ENCODE measurements at places on chromosomes 12 and 14.

- no peak for DNase-seq
Measured at GRCh38 chr12:12513416-12514006, 49.2 kb downstream of the DUSP16 start.

- peak; percentile 49 for DNase-seq
Measured at GRCh38 chr12:121005346-121005815, 10.9 kb downstream of the C12orf43 start.

- DNase-seq = no peak
Measured at GRCh38 chr14:34971381-34971780, 11.4 kb upstream of the SRP54 start.

DNA sequence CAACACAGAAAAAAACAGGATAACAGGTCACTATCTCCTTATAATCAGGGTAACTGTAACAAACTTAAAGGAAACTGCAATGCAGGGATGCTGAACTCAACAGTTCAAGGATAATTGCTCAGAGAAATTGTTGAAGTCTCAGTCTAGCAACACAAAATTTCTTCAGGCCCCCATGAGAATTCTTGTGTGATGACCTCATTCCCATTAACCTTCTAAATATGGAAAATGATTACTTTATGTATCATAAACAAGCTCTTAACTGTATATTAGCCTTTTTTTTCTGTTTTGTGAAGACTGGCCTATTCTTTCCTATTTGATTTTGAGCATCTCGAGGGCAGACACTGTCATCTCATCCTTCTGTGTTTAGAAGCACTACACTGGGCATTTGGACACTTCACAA lies 47.1 kb downstream of the IGF1 start:
- no peak for DNase-seq

DNA sequence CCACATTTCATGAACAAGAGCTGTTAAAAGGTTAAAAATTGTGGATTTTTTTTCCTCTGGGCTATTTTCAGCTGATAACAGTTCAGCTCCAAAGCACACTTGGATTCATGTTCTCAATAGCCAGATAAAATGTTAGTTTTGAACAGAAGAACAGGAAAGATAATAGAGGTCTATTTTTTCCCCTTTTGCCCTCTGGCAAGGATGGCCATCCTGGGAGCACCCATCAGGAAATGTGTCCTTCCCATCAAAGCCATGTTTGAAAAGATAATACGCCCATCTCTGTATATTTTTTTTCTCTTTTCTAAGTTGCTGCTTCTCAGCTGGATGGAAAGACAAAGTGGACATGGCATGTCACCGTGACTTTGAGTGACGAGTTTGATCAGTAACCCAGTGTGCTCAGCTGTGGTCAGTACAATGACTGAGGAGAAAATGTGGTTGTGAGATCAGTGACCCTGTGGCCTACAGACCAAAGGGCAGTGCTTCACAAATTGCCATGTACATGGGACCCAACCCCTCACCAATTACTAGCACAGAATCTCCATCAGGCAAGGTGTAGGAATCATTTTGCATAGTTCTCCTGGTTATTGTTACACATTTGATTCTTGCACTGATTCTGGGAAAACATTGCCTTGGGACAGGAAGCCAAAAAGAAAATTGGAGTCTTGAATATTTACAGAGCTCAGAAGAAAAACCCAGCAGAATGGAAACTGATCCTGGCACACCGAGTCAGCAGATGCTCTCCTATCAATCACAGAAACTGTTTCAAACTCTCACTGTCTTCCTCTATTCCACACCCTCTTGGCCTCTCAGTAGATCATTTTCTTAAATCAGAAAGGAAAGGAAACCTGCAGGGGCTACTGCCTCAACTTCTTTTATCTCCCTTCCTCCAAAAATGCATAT lies 64.3 kb downstream of the ANO6 start:
- DNase-seq = no peak

DNA sequence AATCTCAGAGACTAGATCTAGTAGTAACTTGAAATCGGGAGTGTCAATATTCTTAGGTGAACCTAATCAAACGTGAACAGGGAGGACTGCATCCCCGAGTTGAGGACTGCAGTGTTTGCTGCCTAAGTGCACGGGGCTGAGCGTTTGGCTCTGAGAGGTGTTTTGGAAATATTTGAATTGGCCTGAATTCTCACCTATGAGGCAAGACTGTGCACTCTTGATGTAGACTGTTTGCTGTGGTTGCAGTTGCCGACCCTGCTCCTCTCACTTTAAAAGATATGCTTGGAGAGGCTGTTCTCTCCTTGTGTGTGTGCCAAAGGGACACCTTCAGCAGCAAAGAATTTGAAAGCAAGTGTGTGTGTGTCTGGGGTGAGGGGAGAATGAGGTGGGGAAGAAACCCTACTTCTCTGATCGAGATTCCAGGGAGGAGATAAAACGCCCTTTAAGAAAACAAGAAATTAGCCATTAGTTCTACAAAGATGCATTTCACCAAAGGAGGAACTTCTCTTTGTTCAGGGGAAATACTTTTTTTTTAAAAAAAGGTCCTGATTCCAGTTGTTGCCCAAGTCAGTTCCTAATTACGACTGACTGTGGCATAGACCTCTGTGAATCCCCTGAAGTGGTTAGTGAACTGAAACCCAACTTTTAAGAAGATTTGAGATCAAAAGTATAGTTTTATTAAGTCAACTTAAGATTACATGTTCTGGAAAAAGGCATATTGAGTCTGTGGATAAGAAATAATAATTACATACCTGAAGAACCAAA lies 106.6 kb downstream of the DYRK2 start:
- peak; percentile 49 for DNase-seq

DNA sequence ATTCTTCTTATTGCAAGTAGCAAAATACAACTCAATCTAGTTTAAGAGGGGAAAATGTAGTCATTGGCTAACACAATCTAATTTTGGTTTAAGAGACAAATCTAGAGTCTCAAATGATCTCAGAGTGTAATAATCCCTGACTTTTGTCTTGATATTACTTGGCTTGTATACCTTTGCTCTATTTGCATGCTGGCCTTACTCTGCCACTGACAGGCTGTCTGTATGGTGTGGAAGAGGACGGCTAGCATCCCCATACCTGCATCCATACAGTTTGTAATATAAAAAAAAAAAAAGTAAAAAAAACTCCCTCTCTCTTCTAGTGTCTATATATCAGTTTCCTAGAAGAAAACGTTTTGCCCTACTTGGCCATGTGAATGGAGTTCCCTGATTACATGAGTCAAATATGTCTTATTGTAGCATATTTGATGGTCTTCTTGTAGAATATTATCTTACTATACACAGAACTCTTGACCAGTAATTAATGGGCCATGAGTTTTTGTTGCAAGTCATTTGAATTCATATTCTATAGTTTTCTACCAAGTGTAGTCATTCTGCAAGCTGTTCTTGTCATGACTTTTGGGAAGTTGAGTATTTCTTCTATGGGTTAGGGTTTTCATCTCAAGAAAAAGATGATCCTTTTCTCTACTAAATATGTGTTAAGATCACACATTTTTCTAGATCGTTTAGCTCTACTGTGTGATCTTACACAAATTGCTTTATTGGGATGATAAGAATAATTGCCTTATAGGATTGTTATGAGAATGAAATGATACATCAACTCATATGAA lies 8.2 kb downstream of the HIF1A start:
- no peak for DNase-seq

GRCh38 chr12:18551106-18551505 lies 186.7 kb downstream of the PLCZ1 start:
- no peak for DNase-seq

DNA sequence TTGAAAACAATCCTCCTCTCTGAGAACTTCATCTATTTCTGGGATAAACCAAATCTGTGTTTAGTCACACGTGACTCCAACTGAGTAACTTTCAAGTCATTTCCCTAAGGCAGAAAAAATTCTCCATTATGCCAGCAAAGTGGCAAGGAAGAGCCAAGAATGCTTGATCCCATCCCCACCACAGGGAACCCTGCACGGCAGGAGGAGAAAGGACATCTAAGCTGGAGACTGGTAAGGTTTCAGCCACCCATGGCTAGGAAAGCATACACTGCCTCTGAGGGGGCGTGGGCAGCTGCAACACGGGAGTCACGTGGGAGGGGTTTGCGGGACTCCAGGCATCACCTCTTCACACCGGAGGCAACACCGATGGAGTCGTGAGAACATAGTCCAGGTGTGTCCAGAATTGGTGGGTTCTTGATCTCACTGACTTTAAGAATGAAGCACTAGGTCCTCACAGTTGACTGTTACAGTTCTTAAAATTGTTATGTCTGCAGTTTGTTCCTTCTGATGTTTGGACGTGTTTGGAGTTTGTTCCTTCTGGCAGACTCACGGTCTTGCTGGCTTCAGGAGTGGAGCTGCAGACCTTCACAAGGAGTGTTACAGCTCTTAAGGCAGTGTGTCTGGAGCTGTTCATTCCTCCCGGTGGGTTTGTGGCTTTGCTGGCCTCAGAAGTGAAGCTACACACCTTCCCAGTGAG lies 2.7 kb upstream of the SIVA1 start:
- no peak for DNase-seq

- DNase-seq = no peak
Measured at GRCh38 chr12:58575256-58575655, 345.0 kb downstream of the LRIG3 start.

- DNase-seq = no peak
Measured at GRCh38 chr12:100794441-100795173, at the start of gene ANO4. Gene ANO4, plus strand, starts transcription at chr12:100794776. Its CDS starts 107,010 bp downstream, at chr12:100901786.

DNA sequence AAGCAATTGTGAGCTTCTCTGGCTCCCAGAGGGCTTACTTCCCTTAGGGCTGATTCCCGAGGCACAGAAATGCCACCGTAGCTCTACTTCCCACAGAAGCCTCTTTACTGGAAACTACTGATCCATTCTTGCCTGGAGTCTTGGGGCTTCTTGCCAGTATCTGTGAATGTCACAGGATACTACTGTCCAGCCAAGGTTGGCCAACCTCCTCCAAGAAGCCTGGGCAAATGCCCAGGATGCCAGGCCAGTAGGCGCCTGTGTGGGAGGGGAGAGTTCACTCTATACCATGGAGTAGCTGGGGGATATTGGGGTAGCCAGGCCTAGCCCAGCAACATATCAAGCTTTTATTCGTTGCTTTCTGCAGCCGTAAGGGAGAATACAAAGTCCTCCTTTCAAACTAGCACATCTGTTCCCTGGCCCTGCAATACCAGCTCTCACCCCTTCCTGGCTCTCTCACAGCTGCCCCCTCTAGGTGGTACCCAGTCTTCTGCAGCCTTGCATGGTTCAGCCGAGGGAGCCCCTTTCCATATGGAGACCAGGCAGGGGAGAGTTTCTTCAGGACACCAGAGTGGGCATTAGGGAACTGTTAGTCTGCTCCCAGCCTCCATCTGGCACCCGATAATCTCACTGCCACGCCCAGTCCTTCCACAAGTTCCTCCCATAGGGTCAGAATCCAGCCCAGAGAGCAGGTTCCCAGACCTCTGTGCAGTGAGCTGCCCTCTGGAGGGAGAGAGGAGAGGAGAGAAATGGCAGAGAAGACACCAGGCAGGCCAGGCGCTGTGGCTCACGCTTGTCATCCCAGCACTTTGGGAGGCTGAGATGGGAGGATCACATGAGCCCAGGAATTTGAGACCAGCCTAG lies 24.3 kb upstream of the PLEK2 start:
- no peak for DNase-seq

DNA sequence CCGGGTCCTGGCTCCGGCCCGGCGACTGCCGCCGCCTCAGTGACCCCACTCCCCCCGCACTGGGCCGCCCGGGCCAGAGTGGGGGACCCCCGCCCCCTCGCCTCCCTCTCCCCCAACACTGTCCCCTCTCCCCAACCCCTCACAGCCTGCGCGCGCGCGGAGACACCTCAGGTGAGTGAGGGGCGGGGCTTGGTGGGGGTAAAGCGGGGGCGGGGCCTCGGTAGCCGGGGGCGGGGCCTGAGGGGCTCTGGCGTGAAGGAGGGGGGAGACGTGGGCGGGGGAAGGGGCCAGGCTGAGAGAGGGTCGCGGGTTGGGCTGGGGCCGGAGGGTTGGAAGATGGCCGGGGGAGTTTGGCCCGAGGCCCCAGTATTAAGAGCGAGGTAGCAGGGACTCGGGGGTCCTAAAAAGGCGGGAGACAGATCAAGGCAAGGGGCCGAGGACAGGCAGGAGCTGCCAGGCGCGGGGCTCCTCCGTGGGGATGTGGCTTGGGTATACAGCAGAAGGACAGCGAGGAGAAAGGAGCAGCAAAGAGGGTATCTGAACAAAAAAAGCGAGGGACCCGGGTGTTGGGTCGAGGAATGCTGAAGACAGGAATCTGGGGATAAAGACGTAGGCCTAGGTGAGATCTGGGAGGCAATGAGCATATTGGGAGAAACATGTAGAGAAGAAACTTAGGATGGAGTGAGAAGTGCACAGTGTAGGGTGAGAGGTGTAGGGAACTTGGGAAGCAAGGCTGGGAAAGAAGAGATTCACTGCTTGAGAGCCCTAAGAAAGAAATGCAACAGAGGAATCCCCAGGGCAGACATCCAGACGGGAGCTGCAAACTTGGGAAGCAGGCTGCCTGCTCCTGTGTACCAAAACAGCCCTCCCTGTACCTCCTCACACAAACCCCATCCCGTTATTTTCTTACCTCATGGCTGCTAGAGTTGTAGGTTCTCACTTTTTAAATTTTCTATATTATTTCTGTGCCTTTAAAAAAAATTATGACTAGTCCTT lies 10.8 kb downstream of the SUOX start:
- DNase-seq = no peak

- no peak for DNase-seq
Measured at GRCh38 chr14:22231018-22231417, 358.0 kb downstream of the DAD1 start.

DNA sequence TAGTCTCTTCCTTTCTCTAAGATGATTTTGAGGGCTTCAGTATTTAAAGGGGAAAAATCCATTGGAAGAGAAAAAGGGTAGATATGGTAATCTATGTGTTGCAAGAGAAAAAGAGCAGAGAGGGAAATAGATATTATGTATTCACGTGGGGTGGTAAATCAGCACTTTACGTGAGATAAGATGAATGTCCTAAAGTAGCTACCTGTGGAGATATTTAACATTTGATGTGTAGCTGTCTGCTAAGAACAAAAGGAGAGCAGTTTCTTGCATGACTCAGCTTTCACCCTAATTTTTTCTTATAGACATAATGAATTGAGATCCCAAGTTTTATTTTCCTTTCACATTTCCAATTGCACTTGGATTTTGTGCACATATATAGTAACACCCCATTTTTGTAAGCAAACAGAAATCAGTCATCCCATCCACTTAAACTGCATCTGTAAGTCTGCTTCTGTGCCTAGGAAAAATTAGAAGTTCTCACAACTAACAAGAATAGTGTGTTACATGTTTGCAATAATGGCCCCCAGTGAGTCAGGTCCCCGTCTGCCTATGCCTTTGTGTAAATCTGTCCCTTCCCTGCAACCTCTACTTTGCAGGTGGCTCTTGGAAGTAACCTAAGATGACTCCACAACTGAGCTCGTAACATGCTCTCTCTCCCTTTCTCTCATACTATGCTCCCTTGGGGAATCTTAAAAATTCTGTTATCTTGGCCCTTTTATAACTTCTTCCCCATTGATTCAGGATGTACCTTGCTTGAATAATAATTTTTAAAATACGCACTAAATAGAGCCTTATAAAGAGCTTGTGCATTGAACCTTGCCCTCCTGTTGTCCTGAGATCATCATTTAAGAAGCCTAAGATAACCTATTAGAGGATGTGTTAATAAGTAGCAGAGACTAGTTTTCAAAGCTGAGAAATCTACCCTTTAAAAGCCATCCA lies 3.7 kb downstream of the TMTC3 start:
- no peak for DNase-seq

- peak; percentile 77 for DNase-seq
Measured at GRCh38 chr12:12803186-12803585, 10.0 kb upstream of the DDX47 start.

GRCh38 chr14:71358209-71358931 lies 451.1 kb downstream of the PCNX1 start:
- peak; percentile 10 for DNase-seq
